CD4-positive, CD25-positive, alpha-beta regulatory T cell (primary cell): ENCODE measurements at places on chromosomes 3 and 15. TPM values are rescaled to one million over a fixed set of nuclear protein-coding genes. Genes with fewer than 3 reads are reported as not detected.

The TTC21A gene
- polyA plus RNA-seq = 0.41 TPM

GRCh38 chr15:91541286-91541685 lies 312.2 kb upstream of the SLCO3A1 start:
- no peak for DNase-seq

GRCh38 chr3:134325061-134325705 lies 49.1 kb downstream of the AMOTL2 start:
- no peak for DNase-seq

DNA sequence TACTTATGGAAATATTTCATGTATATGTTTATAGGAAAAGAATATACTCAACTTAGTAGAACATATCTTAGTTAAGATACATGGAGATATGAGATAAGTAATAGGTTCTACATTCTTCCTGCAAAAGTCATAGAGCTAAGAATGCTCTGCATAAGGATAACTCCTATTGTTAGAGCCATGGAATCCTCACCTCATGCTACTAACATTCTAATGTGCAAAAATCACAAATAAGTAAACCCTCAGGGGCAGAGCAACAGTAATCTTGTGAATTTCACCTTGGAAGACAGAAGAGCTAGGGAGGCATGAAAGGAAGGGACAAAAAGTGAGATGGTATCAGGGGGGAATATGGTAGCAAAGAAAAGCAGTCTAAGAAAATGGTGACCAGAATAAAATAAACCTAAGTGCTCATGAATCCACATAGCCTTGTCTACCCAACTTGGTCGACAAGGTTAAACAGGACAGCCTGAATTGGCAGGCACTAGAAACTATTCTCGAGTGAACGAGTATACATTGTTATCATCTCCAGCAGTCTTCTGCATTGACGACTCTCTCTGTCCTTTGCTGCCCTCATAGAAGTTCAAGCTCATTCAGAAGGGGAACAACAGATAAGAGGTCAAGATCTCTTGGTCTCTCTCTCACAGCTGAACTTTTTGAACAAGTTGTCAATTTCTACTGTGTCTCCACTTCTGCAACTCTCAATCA lies 52.8 kb downstream of the XRN1 start:
- no peak for DNase-seq

The ITGA11 gene
- not detected for polyA plus RNA-seq

GRCh38 chr3:104447681-104448080 lies 919.0 kb upstream of the ALCAM start:
- no peak for DNase-seq

The ADAMTS9 gene
- polyA plus RNA-seq = not detected

The DUOX1 gene
- 1.6 TPM for polyA plus RNA-seq

The RETNLB gene
- polyA plus RNA-seq = not detected

The IP6K1 gene
- polyA plus RNA-seq = 32.6 TPM

DNA sequence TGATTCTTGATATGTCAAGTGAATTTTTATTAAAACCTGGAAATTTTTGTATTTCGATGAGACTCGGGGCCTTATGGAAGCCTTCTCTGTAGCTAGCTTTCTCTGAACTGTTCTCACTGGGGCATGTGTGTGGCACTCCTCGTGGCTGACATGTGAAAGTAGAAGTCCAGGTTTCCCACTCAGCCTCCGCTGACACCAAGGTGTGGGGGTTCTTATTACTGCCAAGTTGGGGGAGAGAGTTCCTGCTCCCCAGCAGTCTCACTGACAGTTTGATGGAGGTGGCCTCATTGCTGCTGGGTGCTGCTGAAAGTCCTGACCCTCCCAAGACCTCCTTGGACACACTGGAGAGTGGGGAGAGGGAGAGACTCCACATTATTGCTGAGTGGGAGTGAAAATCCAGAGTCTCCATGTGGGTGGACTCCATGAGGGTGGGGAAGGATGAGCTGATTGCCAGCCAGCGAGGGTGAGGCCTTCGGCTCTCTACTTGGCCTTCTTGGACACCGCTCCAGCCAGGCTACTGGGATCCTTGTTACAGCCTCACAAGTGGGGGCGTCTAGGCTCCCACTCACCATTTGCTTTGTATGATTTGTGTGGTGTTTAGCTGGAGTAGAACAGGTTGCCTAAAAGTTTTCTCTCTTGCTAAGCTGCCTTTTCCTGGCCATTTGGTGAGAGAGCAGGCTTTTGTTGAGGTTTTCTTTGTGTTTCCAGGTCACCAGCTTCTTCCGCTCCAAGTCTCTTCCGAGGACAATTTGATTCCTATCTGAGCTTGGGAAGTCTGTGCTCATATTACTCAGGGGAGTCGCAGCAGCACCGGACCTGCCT lies 64.1 kb downstream of the LSM3 start:
- DNase-seq = no peak

DNA sequence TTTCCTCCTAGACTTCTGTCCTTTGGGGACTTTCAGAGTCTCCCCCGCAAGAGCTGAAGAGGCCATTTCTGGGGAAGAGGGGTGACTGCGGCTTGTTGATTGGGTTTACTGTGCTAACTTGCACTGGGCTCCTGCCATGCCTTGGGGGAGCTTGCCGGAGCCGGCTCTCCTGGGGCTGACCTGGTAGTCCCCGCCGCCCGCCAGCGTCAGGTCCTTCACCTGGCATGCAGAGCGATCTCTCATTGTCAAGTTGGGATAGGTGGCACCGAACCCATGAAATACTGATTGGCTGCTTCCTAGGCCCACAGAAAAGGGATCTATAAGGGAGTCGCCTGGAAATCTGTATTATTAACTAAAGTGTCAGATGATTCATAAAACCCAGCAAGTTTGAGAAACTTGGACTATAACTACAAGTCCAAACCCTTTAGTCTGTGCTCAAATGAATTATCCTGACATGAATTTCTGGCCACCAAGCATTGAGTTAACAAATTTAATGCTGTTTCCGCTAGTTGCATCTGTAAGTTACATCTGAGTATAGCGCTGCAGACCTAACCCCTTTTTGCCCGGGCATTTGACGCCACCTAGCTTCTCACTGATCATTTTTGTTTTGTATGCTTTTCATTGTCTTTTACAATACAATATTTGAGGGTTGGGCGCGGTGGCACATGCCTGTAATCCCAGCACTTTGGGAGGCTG lies 607 bp upstream of the IMP3 start:
- peak; percentile 89 for DNase-seq

- no peak for DNase-seq
These were observed 319.3 kb downstream of the CTNNB1 start for GRCh38 chr3:41518626-41519025.

The P3H2 gene
- polyA plus RNA-seq = not detected

GRCh38 chr3:133963657-133964396 lies 65.9 kb downstream of the SLCO2A1 start:
- DNase-seq = no peak

GRCh38 chr15:84819291-84819768 lies 2.2 kb downstream of the ALPK3 start:
- no peak for DNase-seq

GRCh38 chr3:139689122-139689521 lies 11.3 kb upstream of the NMNAT3 start:
- no peak for DNase-seq

DNA sequence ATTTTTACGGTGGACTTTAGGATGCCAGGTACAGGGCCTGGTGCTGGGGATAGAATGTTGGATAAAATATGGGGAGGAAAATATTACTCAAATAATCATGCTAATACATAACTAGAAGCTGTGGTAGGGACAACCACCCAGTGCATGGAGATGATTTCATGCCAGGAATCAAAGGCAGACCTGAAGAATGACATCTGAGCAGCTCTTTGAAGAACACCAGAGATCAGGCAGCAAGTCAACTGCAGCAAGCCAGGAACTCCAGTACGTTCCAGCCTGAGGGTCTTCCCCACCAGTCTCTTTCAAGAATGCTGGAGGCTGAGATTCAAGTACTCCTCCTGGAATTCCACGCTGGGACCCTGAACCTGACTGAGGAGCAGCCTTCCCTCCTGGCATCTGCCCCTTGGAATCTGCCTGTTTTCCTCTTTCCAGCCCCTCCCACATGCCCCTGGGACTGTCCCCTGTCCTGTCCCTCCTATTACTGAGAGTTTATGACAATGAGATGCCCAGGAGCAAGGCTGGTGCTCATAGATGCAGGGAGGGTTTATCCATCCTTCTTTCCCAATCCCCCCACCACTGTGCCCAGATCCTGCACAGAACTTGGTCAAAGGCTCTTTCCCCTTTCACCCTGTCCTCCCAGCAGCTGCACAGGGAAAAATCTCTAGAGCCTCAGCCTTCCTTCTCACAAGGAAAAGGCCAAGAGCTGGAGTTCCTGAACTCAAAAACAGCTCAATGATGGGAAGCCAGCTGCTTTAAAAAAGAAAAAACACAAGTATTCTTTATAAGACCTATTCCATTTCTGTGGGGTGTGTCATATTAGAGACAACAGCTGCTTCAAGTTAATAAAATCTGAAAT lies 68.0 kb downstream of the PDZRN3 start:
- no peak for DNase-seq

GRCh38 chr3:8979262-8979661 lies 16.0 kb upstream of the RAD18 start:
- DNase-seq = no peak

DNA sequence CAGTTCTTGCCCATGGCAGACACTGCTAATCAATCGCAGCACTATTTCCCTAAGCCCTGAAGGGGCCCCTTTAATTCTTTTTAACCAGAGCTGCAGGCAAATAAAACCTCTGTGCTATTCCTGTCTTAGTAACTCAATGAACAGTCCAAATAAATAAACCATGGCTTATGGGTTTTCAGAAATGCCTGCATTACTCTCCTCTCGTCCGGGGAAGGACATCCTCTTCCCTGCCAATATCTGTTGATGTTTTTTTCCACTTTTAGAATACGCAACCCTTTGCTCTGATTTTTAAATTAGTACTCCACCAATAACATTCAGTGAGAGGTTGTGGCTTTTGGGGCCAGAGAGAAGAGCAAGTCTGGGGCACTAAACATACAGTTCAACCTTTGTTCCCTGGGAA lies 35.2 kb upstream of the PRICKLE2 start:
- no peak for DNase-seq

DNA sequence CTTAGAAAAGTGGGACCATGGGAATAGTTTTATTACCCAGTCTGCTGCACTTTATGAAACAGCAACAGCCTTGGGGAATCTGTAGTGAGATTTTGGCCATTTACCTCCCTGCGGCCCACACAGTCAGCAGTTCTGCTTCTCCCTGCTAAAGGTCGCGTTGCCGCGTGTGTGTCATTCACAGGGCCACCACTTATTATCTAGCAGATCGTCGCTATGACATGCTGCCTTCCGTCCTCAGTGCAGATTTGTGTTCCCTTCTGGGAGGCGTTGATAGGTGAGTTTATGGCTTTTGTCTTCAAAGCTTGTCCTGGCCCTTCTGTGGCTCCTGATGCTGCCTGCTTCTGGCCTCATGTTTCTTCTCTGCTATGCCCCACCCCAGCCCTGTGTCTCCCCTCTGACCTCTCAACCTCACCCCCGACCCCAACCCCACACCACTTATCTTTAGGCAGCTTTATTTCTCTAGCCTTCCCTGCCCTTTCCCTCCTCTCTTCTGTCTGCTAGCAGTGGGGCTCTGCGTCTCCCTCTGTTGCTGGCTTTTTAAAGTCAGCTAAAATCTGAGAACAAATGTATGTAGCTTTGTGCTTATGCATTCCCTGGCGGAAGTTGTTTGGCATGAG lies 30.1 kb downstream of the DIS3L start:
- no peak for DNase-seq

- no peak for DNase-seq
These were observed 84.9 kb downstream of the TIGIT start for GRCh38 chr3:114378760-114379159.

DNA sequence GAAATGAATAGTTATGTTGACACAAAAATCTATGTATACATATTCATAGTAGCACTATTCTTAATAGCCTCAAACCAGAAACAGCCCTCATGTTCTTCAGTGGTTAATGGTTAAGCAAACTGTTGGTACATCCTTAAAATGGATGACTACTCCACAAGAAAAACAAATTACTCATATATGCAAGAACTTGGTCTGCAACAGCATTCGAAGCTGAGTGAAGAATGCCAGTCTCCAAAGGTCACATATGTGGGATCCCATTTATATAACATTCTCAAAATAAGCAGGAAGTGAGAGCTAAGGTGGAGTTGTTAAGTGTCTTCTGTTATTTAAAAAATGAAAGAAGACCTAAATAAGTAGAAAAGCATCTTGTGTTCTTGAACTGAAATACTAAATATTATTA lies 365.7 kb downstream of the GABRG3 start:
- DNase-seq = no peak

DNA sequence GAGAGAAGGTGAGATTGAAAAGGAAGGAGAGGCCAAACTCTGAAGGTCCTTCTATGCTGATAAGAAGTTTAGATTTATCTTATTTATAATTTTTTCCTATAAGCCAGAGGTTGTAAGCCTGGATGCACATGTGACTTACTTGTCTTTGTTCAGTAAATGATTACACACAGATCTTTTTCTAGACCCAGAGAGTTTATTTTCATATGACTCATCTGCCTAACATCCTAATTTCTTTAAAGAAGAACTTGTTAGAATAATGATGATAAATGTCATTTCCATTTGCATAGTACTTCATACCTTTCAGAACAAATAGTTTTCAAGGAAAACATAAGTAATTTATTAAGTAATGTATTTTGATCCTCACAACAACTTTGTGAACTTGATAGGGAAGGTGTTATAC lies 434.8 kb upstream of the DPH6 start:
- DNase-seq = no peak

The TNNC1 gene
- polyA plus RNA-seq = 1.1 TPM

The REC114 gene
- not detected for polyA plus RNA-seq

- no peak for DNase-seq
These were observed 262.8 kb upstream of the RARB start for GRCh38 chr3:25165306-25165705.

The BCL2A1 gene
- 25.4 TPM for polyA plus RNA-seq

The SERINC4 gene
- 2.8 TPM for polyA plus RNA-seq

DNA sequence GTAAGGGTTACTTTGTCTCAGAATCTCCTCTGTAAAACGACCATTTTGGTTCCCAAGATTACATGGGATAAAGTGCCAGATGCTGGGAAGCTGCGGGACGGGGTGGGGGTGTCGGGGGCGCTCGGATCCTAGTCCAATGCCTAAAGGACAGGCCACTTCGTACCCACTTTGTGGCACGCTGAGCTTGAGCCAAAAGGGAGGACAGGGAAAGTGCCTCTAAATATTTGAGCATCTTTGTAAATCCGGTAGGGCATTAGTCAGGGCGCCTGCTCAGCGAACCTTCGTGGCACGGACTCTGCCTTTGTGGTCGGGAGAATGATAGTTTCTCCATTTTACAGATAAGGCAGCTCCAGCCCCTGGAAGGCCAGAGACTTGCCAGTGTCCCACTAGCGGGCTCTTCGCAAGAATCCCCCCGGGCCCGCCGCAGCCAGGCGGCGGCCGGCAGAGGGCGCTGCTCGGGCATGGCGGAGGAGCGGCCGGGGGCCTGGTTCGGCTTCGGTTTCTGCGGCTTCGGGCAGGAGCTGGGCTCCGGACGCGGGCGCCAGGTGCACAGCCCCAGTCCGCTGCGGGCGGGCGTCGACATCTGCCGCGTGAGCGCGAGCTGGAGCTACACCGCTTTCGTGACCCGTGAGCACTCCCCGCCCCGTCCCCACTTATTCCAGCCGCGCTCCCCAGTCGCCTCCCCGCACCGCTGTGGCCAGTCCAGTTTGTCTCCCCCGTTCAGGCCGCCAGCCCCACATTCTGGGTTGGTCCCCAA lies 1.8 kb downstream of the RCCD1 start:
- peak; percentile 57 for DNase-seq

The P2RY14 gene
- 0.28 TPM for polyA plus RNA-seq

The ACOX2 gene
- not detected for polyA plus RNA-seq

- no peak for DNase-seq
These were observed 5.2 kb downstream of the TBC1D2B start for GRCh38 chr15:78072080-78072892.
